SJCRH30 (cell line): ENCODE measurements at places on chromosomes 1 and 21. TPM values are rescaled to one million over a fixed set of nuclear protein-coding genes. Genes with fewer than 3 reads are reported as not detected.

The LINGO4 gene
- not detected in 2 replicates for total RNA-seq

The SLC1A7 gene
- 0.04 TPM in 1 of 2 replicates, not detected in the other for total RNA-seq

- H3K27me3 ChIP-seq: peaks cover 7% of the 10 kb centered on the region; the same call in 1 of the 2 replicates
- H3K4me1 ChIP-seq: peaks cover 22% of the 10 kb centered on the region
- no peak overlapping the region for H3K27ac ChIP-seq
- no peak for DNase-seq
- H3K36me3 ChIP-seq: no peaks in the 10 kb centered on the region; the same call in 1 of the 2 replicates
These were observed 28.4 kb downstream of the POFUT2 start for GRCh38 chr21:45259206-45259840.

GRCh38 chr1:183642166-183642565 lies 6.6 kb upstream of the ARPC5 start:
- no peaks in the 10 kb centered on the region for H3K36me3 ChIP-seq
- DNase-seq: no peak
- no peaks in the 10 kb centered on the region for H3K27me3 ChIP-seq
- no peak overlapping the region for H3K4me3 ChIP-seq
- no peaks in the 10 kb centered on the region for H3K4me1 ChIP-seq
- H3K27ac ChIP-seq: no peak overlapping the region

The IL19 gene
- not detected in 2 replicates for total RNA-seq
